ENCODE measurements at places on chromosomes 12 and 14.

DNA sequence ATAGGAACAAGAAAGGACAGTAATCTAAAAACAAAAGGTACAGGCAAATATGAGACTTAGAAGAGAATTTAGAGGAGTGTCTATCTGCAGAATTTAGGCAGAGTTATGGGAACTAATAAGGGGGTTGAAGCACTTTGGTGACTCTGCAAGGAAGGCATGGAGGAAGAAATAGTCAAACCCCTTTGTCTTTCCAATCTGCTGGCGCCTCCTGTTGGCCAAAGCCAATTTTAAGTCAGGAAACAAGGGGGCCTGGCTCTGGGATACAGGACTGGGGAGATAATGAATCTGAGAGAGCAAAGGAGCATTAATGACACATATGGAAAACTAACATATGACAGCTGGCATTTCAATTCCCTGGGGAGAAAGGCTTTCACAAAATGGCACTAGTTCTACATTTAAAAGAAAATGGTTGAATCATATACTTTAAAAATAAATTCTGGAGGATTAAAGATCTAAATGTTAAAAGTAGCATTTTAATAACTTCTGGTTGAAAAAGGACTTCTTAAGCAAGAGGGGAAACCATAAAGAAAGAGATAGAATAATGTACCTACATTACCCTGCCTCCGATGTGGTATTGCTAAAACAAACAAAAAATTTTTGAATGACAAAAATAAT is 48.5 kb upstream of the CSRP2 start:
- DNase-seq: no peak

GRCh38 chr12:63885401-63885800 is 40.9 kb downstream of the SRGAP1 start:
- no peak for DNase-seq

- no peak for DNase-seq
These were observed 896 bp downstream of the HHIPL1 start for GRCh38 chr14:99645545-99646505.

- peak; percentile 40 for DNase-seq
These were observed 270.5 kb upstream of the PWP1 start for GRCh38 chr12:107415071-107415470.

DNA sequence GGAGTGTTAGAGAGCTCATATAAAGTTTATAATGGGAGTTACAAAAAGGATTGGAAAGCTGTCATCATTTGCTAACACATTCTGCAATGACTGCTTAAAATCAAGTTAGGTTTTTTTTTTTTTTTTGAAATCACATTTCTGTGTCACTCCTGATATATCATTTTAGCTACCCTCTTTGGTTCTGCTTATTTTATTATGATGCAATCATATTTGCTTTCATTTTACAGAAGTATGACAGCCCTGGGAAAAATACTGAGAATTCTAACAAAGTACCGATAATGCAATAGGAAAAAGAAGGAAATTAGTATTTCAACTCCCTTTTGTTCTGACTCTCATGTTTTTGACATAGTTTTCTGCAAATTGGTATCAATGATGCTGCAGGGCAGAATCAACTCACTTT is 71.6 kb upstream of the MDGA2 start:
- no peak for DNase-seq

- peak; percentile 69 for DNase-seq
These were observed 139.8 kb downstream of the TSPAN9 start for GRCh38 chr12:3216726-3217682.

- DNase-seq: no peak
These were observed 646.7 kb upstream of the FOXG1 start for GRCh38 chr14:28119849-28120248.

- peak; percentile 43 for DNase-seq
These were observed 9.0 kb upstream of the BDKRB1 start for GRCh38 chr14:96247031-96247430.

- no peak for DNase-seq
These were observed 199.9 kb upstream of the RTL1 start for GRCh38 chr14:101103321-101103901.

DNA sequence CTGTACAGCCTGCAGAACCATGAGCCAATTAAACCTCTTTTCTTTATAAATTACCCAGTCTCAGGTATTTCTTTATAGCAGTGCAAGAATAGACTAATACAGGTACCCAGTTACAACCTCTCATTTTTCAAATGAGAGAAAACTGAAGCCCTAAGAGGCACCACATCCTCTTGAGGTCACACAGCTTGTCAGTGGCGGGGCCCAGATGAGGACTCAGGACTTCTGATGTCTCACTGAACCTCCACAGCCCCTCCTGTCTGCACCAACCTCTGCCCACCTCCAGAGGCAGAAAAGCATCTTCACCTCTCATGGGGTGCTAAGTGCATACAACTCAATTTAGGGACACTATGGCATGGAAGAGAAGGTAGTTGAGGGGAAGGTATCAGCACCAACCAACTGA is 120.7 kb downstream of the CRACR2A start:
- DNase-seq: no peak

GRCh38 chr12:94445662-94446061 is 14.0 kb downstream of the CEP83 start:
- no peak for DNase-seq

DNA sequence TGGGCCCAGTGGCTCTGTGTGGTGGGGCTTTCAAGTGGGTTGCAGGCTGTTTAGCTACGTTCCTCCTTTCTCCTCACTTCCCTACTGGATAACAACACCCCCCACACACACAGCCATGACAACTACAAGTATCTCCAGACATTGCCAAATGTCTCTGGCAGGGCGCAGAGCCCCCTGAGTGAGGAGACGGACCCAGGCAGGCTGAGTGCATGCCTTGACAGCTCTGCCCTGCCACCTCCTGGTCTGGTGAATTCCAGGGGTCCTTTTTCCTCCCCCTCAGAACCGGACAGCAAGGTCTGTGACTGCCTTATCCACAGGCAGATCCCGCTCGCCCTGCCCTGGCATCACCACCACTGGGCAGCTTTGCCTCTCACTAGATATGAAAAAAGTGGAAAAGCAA is 276.5 kb downstream of the TMEM132C start:
- DNase-seq: no peak

GRCh38 chr12:10279937-10280336 is 27.7 kb upstream of the KLRD1 start:
- no peak for DNase-seq

- peak; percentile 47 for DNase-seq
These were observed 82.0 kb downstream of the BTG1 start for GRCh38 chr12:92063641-92064040.

DNA sequence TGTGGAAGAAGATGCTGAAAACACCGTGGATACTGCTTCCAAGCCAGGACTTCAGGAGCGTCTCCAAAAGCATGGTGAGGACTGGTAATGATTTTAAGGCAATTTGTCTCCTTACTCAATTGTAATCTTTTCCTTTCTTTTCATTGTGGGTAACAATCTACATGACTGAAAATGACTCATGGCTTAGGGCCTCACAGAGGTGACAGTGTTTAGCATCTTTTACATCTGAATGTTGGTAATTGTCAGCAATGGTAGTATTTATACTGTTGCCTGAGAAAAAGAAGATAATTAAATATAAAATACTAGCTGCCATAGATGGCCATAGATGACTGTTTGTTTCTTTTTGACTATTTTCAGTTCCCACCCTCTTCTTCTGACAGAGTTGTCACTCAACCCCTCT is 31.6 kb downstream of the TULP3 start:
- DNase-seq: no peak

DNA sequence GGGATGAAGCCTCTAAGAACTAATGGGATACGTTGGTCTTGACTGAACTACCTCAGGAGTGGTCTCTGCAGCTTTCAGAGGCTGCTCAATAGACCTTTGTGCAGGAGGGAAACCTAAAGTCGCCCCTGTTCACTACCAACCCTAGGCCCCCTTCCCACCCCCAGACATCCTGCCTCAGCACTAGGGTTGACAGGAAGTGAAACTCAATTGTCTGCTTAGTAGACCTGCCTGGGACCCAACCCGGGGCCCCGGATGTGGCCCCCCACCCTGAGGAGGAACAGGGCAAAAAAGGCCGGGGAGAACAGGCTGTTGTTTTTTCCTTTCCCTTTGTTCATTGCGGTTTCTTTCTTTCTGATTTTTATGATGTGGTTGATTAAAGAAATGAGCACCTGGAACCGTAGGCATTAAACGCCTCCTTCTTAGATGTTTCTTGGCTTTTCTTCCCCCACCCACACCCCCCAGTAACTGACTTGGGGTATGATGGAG is 1.6 kb upstream of the DGKA start:
- DNase-seq: no peak

DNA sequence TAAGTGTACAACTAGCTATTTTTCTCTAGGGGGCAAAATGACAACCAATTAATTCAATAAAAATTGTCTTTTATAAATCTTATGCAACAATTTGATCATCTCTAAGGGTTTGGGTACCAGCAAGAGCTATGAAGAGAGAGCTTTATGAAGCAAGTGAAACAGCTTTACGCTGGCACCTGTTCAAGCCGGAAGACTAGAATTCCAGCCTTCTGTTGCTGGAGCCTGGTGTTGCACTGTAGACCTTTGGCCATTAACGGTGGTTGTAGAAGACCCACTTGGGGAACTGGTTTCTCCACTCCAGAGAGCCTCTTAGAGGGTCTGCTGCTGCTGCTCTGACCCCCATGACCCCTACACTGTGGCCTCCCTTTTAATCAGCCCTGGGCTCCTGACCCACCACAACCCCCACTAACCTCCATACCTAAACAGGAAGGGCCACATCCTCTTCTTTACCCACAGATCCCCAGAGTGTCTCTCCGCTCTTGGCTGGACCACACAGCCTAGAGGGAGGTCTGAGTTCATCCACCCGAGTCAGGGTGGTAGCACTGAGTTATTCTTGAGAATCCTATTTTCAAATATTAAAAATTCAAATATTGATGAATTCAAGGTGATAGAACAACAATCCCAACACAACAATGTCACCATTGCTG is 54.6 kb upstream of the STON2 start:
- no peak for DNase-seq

- no peak for DNase-seq
These were observed 83.5 kb downstream of the PAPOLA start for GRCh38 chr14:96585672-96586013.

GRCh38 chr14:31568671-31569070 is 7.5 kb downstream of the NUBPL start:
- DNase-seq: no peak

DNA sequence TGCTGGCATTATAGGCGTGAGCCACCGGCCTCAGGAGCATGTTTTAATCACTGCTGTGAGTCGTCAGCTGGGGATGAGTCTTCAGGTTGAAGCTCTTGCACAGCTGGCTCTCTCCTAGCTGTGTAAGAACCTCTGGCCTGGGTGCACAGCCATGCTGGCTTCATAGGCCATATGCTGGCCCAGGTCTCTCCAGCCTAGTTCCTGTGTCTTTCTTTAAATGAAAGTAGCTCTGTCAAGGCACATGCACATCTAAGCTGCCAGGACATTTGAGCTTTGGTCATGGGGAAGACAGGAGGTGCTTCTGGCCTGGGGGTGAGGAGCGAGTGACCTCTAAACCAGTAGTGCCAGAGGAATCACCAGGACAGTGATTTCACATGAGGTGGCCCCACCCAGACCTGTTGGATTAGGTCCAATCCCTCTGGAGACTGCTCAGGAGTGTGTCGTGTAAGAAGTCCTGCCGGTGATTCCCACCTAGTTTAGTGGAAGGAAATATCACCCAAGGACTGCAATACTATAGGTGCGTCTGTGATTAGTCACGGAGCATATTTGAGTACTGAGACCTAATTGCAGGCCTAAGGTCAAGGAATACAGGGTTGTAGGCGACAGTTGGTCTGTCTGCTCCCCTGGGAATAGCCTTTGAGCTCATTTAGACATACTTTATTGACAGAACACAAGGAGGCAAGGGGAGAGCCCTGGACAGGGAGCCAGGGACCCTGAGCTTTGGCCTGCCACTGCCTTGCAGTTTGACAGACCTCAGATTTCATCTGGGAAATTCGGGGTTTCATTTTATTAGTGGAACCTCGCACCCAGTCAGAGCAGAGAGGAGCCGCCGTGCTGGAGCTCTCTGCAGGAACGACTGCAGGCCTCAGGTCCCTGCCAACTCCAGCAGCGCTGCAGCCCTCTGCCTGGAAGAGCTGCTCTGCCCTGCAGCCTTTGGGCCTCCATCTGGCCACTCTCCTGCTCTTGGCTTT is 67.0 kb downstream of the ANKRD9 start:
- DNase-seq: peak; percentile 23

GRCh38 chr12:50411051-50411660 is 10.5 kb downstream of the LARP4 start:
- peak; percentile 35 for DNase-seq

DNA sequence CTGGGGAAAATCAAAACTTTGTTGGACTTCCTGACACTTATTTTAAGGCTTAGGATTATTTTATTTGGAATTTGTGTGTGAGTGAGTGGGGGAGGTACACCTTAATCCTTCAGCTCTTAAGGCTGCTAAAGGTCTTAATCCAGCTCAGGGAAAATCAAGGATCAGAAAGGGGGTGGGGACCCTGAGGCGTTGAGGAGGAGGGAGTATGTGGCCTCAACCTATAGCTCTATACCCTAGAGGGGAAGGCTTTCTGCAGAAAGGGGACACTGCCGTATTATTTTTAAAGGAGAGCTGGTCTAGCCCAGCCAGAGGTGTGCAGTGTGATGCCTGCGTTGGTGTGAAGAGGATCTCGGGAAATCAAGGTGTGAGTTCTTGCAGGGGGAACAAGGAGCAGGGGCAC is 20.0 kb downstream of the IRF2BPL start:
- DNase-seq: no peak

DNA sequence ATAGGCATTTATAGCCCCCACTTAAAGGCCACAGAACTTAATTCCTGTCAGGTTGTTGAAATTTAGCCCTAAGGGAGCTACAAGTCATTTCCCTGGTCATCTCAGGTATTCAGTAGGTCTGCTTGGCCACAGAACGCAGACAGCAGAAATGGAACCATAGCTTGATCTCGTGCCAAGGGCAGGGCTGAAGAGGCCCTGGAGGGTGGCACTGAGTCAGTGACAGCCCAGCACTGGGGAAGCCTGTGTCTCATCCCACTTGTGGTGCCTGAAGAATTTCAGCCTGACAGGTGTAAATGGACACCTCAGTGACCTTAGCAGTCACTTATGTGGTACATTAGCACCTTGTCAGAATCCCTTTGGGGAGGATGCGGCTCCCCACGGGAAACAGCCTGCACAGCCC is 6.6 kb downstream of the PRKAB1 start:
- DNase-seq: no peak

- DNase-seq: peak; percentile 41
These were observed 28.8 kb upstream of the HIGD1C start for GRCh38 chr12:50923361-50924130.

DNA sequence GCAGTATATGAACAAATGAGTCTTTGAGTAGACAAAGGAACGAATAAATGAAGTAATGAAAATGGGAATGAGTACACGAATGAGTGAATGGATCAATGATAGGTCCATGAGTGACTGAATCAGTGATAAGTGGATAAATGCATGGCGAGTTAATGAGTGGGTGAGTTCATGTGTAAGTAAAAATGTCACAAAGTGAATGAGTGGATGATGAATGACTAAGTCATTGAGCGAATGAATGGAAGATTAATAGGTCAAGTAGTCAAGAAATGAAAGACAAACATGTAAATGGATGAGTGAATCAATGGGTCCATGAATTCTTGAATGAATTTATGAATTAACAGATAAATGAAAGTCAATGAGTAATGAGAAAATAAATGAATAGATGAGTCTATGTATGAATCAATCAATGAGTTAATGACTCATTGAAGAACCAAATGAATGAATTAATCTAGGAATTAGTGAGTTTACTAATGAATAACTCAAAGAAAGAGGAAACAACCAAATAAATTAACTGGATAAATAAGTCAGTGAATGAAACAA is 97.3 kb upstream of the RTL1 start:
- no peak for DNase-seq

- no peak for DNase-seq
These were observed 379.3 kb downstream of the RAD51B start for GRCh38 chr14:68198713-68199495.

GRCh38 chr14:45526715-45527549 is 273.9 kb upstream of the MIS18BP1 start:
- no peak for DNase-seq
